ENCODE measurements at places on chromosomes 12 and 14. TPM values are rescaled to one million over a fixed set of nuclear protein-coding genes. Genes with fewer than 3 reads are reported as not detected.

SMOC1 gene
- total RNA-seq, result 14.9 TPM

TOMM20L gene
- not detected for total RNA-seq

MUCL1 gene
- not detected for total RNA-seq

KCNA5 gene
- 94.8 TPM for total RNA-seq

CD27 gene
- 0.35 TPM for total RNA-seq

RNU4-1 gene
- 1,261 TPM for total RNA-seq

AICDA gene
- total RNA-seq, result 0.10 TPM

ITPK1 gene
- 99.9 TPM for total RNA-seq

GALNT9 gene
- 2.7 TPM for total RNA-seq

INHBC gene
- total RNA-seq, result not detected

KCNC2 gene
- total RNA-seq, result not detected

VASH1 gene
- total RNA-seq, result 27.0 TPM

LAG3 gene
- 0.97 TPM for total RNA-seq

KRT3 gene
- total RNA-seq, result not detected

KRT86 gene
- total RNA-seq, result not detected

ERG28 gene
- 8.8 TPM for total RNA-seq

MGAT4C gene
- total RNA-seq, result 4.9 TPM

RASSF9 gene
- 2.1 TPM for total RNA-seq

MTRFR gene
- total RNA-seq, result 10.9 TPM

CCDC38 gene
- not detected for total RNA-seq

KRT83 gene
- not detected for total RNA-seq

SIX6 gene
- total RNA-seq, result not detected

SOAT2 gene
- not detected for total RNA-seq

RNASE11 gene
- not detected for total RNA-seq

NFE2 gene
- 1.6 TPM for total RNA-seq

PIWIL1 gene
- total RNA-seq, result not detected

RPGRIP1 gene
- total RNA-seq, result 0.38 TPM

CACNA2D4 gene
- total RNA-seq, result 1.7 TPM

NEK9 gene
- total RNA-seq, result 102 TPM

MORN3 gene
- total RNA-seq, result 0.21 TPM

GDF3 gene
- total RNA-seq, result 0.24 TPM

CCDC175 gene
- not detected for total RNA-seq

ANKLE2 gene
- 34.1 TPM for total RNA-seq

SERPINA9 gene
- not detected for total RNA-seq

GUCY2C gene
- total RNA-seq, result not detected

PELI2 gene
- total RNA-seq, result 3.7 TPM

STYK1 gene
- total RNA-seq, result not detected

MAP1LC3B2 gene
- 2.1 TPM for total RNA-seq

GARIN6 gene
- total RNA-seq, result not detected

VRTN gene
- not detected for total RNA-seq

PMEL gene
- total RNA-seq, result 0.81 TPM

WSCD2 gene
- total RNA-seq, result 0.44 TPM

NOS1 gene
- 0.89 TPM for total RNA-seq

TNFAIP2 gene
- 72.0 TPM for total RNA-seq

DTX1 gene
- 6.3 TPM for total RNA-seq

PPP1R36 gene
- 0.47 TPM for total RNA-seq

LYZ gene
- total RNA-seq, result 80.0 TPM

ANO2 gene
- 11.5 TPM for total RNA-seq

GPD1 gene
- 88.6 TPM for total RNA-seq

ASCL1 gene
- total RNA-seq, result not detected

TMEM119 gene
- total RNA-seq, result 4.3 TPM

SLC35F4 gene
- total RNA-seq, result not detected

NUMB gene
- 53.1 TPM for total RNA-seq

IAPP gene
- not detected for total RNA-seq

GZMB gene
- total RNA-seq, result 0.47 TPM

IGFBP6 gene
- total RNA-seq, result 139 TPM

IQSEC3 gene
- 1.4 TPM for total RNA-seq

PYM1 gene
- 16.0 TPM for total RNA-seq
